ENCODE measurements at places on chromosomes 2 and 18.

GRCh38 chr2:234444893-234445292 lies 52.0 kb downstream of the ARL4C start:
- DNase-seq: no peak

- DNase-seq: no peak
Observed at GRCh38 chr2:58680755-58681310, 439.7 kb upstream of the FANCL start.

GRCh38 chr2:156356014-156356754 lies 23.7 kb upstream of the NR4A2 start:
- no peak for DNase-seq

GRCh38 chr18:51072586-51073313 lies 42.7 kb downstream of the SMAD4 start:
- DNase-seq: no peak

DNA sequence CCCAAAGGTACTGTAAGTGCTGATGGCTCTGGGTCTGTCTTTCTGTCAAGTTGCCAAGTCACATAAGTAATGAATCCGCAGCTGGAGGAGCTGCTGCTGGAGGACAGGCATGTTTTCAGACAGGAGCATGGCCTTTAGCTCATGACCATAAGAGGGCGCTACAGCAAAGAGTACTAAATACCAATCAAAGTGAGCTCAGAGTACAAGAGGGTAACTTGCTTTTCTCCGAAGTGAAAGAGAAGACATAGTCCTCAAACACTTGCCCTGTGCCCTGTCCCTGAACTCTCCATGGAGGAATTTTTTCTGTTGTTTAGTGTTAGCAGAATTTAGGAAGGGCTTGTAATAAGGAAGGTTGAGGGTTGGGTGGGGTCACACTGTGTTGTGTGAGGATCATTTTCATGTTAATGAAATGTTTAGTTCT lies 58.0 kb upstream of the EML6 start:
- no peak for DNase-seq

GRCh38 chr2:8361930-8362329 lies 319.9 kb upstream of the ID2 start:
- DNase-seq: no peak

- DNase-seq: no peak
Observed at GRCh38 chr2:9100080-9100876, 96.8 kb upstream of the MBOAT2 start.

DNA sequence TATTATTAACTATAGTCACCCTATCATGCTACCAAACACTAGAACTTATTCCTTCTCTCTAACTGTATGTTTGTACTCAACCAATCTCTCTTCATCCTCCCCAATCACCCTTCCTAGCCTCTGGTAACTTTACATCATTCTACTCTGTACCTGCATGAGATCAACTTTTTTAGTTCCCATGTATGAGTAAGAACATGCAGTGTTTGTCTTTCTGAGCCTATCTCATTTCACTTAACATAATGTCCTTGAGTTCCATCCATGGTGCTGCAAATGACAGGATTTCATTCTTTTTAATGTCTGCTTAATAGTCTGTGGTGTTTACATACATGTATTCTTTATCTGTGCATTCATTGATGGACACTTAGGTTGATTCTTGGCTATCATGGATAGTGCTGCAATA lies 108.9 kb upstream of the RFX8 start:
- no peak for DNase-seq

DNA sequence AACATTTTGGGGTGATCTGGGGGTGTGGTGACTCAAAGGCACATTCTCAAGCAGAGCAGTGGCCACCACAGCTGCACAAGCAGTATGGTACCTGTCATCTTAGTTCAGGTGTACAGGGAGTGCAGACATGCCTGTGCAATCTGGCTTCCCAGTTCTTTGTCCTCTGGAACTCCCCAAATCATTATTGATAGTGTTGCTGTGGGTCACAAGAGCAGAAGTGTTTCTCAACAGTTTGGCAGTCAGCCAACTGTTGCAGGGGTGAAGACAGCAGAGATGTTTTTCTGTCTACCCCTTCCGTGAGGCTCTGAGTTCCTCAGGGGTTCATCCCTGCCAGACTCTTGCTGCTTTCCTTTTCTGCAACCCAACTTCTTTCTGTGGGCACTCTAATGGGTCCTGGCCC lies 206.5 kb upstream of the ZSWIM2 start:
- no peak for DNase-seq

- DNase-seq: no peak
Observed at GRCh38 chr2:146666340-146666739, 1178.5 kb upstream of the ACVR2A start.

DNA sequence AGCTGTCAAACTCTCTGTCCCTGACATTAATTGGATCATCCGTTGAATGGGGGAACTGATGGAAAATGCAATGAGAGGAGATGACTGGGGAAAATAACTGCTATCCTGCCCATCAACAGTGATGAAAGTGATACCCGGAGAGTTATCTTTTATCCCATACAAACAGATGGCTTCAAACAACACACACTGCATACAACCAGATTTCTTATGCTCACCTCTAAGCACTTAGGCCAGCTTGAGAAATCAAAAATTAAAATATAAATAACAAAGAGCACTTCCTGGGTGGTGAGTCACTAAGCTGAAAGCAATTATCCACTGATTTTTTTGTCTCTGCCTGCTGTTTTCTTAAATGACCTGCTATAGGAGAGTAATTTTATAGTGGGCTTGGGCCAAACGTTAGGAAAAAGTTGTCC lies 237.6 kb upstream of the RGPD4 start:
- DNase-seq: peak; percentile 89

- no peak for DNase-seq
Observed at GRCh38 chr18:2854875-2855274, 8.1 kb downstream of the EMILIN2 start.

DNA sequence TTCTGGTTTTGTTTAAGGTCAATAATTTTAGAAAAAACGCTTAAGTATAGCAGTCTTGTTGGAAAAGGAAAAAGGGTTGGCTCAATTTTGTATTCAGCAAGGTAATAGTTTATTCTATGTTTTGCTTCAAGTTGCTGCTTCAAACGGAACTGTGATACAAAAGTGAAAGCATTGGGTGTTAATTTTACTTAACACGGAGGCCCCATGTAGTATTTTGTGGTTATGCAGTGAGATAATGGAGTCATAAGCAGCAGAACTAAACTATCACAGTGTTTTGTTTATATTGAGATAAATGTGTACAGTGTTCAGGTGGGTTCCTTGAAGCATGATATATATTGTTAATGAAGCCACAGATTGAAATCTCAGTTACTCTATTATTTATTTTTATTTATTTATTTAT lies 67.0 kb upstream of the LYPD6B start:
- DNase-seq: no peak

DNA sequence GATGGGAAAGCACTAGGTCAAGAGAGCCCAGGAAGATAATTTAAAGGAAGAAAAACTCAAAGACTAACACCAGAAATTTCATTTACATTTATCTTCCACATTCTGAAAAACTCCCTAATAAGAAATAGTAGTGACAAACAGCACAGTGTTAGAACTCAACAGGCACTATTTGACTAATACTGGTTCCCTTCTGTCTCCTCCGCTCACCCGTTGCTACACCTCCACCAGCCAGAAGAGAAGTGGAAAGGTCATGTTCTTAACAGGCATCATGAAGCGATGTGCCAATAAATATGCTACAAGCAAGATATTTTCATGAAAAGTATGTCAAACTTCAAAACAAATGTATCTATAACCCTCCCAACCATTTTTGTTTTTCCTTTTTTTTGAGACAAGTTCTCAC lies 5.7 kb downstream of the ROCK1 start:
- DNase-seq: no peak

- DNase-seq: no peak
Observed at GRCh38 chr2:173278794-173279526, 75.7 kb upstream of the CDCA7 start.

- no peak for DNase-seq
Observed at GRCh38 chr2:223811757-223812156, 25.6 kb downstream of the AP1S3 start.

- DNase-seq: no peak
Observed at GRCh38 chr2:196276421-196276820, 105.0 kb upstream of the STK17B start.
